GM06990 (cell line): ENCODE measurements at places on chromosomes 13 and 19.

GRCh38 chr13:39048806-39049205 is 10.6 kb downstream of the NHLRC3 start:
- DNase-seq: no peak

- DNase-seq: no peak
These were observed 31.9 kb upstream of the ATP11A start for GRCh38 chr13:112657850-112658445.

DNA sequence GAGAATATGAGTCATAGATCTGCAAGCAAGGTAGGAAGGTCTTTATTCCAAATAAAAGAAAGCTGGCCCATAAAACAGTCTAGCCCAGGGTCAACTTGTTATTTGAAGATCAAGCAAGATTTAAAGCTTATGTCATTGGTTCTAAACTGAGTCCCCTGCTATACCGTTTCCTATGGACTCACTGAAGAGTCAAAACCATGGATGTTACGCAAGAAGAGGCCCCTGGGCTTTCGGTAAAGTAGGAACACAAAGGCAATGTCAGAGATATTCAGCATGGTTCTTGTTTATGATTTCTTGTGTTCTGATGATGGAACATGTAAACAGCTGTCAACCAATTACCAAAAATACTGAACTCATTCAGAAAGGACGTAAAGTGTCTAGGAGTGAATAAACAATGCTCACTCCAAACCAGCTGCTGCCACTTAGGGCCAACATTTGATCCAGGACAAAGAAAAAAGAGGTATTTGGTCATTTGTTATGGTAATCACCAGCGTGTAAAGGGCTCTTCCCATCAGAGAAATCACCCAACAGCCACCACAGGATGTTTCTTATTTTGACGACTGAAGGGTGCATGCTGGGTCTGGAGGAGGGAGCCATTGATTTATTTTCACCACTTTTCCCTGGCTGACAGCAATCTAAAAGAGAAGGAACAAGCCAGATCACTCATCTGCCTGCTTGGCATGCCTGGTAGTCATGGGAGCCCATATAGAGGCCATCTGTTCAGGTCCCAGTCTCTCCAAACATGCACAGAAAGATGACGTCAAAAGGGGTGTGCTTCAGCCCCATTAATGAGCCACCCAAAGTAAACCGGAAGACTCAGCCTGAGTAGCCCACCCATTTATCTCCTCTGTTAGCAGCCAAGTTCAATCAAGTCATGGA is 68.3 kb downstream of the FGF14 start:
- no peak for DNase-seq

DNA sequence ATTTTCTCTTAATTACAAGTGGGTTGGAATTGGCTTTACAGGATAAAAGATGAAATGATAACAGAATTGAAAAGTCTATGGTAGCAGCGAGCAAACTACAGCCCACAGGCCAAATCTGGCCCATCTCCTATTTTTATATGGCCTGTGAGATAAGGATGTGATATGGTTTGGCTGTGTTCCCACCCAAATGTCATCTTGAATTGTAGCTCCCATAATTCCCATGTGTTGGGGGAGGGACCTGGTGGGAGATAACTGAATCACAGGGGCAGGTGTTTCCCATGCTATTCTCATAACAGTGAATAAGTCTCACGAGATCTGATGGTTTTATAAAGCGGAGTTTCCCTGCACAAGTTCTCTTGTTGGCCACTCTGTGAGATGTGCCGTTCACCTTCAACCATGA is 19.0 kb downstream of the CRYL1 start:
- DNase-seq: no peak

GRCh38 chr13:36834299-36834698 is 15.3 kb downstream of the RFXAP start:
- no peak for DNase-seq

GRCh38 chr19:35713904-35714495 is 3.8 kb upstream of the KMT2B start:
- no peak for DNase-seq

GRCh38 chr19:50705422-50706019 is 14.1 kb downstream of the SHANK1 start:
- DNase-seq: no peak

- DNase-seq: no peak
These were observed 9.9 kb upstream of the ACP7 start for GRCh38 chr19:39074205-39074692.

DNA sequence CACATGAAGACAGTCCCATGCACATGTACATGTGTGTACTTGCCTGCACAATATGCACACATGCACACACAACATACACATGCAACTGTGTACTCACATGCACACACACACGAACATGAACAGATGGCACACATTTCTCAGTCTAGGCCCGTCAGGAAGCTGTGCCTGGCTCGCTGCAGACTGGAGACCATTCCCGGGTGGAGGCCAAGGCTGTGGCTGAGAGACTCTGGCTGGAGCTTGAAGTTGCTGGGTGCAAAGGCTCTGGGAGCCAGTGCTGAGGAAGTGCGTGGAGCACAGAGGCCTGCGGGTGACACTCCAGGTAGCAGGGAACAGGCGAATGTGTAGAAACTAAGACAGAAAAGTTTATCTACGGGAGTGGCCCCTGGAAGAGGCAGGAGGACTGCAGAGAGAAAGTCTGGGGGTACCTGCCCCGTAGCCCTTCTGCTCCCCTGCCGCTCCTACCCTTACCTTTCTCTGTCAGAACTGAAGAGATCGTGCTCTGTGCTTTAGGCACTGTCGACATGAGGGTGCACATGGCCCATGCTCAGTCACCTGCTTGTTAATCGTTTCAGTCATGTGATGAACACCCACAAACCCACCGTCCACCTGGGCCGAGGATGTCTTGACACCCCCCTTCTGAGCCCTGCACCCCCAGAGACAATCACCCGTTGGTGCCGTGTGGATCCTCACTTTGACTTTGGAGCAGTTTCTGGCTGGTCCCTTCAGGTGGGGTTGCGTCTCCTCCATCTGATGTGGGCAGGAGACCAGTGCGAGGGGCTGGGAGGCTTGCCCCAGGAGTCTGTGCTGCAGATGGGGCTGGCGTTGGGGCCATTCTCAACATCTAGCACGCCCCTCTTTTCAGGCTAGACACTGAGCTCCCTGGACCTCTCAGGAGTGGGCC is 69.4 kb downstream of the TEX29 start:
- no peak for DNase-seq

- DNase-seq: no peak
These were observed 526.5 kb downstream of the PCDH9 start for GRCh38 chr13:66703597-66703996.

DNA sequence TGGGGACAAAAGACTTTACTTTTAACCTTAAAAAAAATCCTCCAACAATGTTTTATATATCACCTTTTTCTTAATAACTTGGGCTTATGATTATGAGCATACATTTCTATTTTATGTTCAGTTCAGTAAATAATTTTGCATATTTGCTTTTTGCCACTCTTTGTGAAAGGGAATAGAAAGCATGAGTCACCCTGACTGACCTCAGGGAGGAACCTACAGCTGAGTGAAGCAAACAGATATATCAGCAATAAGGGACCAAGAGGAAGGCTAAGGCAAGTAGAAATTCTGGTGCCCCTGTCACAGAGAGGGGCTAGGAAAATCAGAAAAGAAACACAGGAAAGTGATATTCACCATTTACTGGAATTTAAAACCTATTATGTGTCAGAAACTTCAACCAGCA is 37.2 kb upstream of the SOHLH2 start:
- DNase-seq: no peak

DNA sequence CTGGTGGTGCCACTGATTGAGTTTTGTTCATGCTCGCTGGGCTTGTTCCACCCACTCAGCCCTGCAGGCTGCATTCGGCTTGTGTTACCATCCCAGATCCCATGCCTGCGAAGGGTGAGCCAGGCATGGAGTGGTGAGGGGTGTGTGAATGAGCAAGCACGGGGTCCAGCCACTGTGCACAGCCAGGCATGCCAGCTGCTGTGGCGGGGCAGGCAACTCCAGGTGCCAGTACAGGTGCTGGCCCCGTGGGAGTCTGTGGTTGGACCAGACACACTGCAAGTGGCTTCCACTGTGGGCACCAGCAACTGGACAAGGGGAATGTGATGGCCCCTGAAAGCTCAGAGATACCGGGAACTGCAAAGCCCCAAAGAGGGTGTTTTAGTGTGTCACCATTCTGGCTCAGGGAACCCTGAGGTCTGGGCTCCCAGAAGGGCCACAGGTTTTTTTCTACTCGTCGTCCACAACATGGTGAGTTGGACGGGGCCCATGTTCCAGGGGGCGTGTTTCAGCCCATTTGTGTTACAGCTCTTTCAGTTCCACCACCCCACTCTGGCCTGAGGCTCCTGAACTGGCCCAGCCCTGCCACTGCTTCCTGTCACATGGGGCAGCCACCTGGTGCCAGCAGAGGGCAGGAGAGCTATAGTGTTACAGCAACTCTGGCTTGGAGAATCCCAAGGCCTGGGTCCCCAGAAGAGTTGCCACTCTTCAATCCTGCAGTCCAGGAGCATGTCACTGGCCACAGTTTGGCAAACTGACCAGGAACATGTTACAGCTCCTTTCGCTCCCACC is 217.0 kb upstream of the OBI1 start:
- DNase-seq: peak; percentile 17

- DNase-seq: no peak
These were observed 33.5 kb upstream of the USPL1 start for GRCh38 chr13:30584051-30584731.

- DNase-seq: no peak
These were observed 93.1 kb downstream of the GGACT start for GRCh38 chr13:100495455-100495854.

- no peak for DNase-seq
These were observed 113.1 kb downstream of the FOXO1 start for GRCh38 chr13:40553356-40553755.

- DNase-seq: no peak
These were observed 171.4 kb downstream of the OXGR1 start for GRCh38 chr13:96822895-96823294.

GRCh38 chr19:2888731-2889224 is 11.9 kb upstream of the ZNF57 start:
- DNase-seq: no peak

GRCh38 chr19:57269515-57270250 is 10.6 kb upstream of the ZNF460 start:
- DNase-seq: peak; percentile 37

GRCh38 chr13:77868717-77869116 is 49.9 kb downstream of the EDNRB start:
- no peak for DNase-seq

DNA sequence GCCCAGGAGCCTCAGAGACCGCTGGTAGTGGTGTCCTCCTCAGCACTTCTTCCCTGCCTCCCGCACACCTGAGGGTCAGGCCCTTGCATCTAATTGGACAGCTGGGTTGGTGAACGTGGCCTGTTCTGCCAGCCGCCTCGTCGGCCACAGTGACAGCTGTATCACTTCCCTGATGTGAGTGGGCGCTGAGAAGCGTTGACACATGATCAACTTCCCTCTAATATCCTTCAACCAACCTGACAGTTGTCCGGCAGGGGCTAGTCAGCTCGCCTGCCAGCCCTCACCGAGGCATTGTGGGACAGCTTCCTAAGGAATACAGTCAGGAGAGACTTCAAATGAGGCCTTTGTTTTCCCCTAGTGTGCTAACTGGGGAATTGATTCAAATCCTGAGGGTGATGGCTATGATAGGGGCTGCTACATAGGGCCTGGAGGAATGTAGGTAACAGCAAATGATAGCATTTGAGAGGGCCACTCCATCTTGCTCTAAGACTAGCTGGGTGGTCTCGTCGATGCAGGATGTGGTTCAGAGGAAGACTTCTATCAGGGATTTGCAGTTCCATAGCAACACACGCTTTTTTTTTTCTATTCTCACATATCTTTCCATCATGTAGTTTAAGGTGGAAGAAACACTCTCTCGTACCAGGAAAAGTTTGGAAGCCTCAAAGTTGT is 230.8 kb downstream of the TSHZ3 start:
- DNase-seq: no peak

DNA sequence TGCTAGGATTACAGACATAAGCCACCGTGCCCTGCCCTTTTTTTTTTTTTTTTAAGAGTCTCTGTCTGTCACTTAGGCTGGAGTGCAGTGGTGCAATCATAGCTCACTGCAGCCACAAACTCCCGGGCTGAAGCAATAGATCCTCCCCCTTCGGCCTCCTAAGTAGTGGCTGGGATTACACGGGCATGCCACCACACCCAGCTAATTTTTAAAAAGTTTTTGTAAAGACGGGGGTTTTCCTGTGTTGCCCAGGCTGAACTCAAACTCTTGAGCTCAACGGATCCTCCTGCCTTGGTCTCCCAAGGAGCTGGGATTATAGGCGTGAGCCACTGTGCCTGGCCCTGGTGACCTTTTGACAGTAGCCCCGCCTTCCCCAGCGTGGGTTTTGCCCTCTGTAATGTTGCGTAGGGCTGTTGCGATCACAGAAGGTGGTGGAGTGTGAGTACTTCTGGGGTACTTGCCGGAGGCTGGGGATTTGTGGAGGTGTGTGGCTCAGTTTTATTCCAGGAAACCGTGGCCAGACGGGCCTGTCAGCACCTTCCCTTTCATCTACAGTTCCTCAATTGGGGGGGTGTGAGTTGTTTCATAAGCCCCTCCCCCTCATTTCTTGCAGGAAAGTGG is 11.6 kb upstream of the RETN start:
- no peak for DNase-seq

- DNase-seq: no peak
These were observed 357.8 kb downstream of the DCT start for GRCh38 chr13:94121686-94122085.

- DNase-seq: no peak
These were observed 14.7 kb upstream of the PDCD5 start for GRCh38 chr19:32566246-32566830.

DNA sequence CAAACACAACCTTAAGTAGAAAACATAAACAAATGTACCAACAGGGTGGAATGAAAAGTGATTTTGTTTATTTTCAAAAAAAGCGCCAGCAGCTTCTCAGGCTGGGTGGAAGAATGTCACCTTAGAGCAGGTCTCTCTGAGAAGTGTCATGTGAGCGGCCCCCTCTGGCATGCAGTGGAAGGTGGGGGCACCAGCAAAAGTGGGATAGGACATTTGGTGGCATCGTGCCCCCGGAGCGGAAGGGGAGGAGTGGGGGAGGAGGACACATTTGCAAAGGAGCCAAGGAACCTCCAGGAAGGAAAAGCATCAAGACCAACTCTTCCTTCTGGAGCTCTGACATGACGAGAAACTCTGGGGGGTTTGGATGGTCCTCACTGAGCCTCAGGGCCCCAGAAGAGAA is 635.3 kb downstream of the UQCRFS1 start:
- DNase-seq: no peak
